Ureter (tissue), 1 donor: ENCODE measurements at places on chromosomes 7 and 10.

DNA sequence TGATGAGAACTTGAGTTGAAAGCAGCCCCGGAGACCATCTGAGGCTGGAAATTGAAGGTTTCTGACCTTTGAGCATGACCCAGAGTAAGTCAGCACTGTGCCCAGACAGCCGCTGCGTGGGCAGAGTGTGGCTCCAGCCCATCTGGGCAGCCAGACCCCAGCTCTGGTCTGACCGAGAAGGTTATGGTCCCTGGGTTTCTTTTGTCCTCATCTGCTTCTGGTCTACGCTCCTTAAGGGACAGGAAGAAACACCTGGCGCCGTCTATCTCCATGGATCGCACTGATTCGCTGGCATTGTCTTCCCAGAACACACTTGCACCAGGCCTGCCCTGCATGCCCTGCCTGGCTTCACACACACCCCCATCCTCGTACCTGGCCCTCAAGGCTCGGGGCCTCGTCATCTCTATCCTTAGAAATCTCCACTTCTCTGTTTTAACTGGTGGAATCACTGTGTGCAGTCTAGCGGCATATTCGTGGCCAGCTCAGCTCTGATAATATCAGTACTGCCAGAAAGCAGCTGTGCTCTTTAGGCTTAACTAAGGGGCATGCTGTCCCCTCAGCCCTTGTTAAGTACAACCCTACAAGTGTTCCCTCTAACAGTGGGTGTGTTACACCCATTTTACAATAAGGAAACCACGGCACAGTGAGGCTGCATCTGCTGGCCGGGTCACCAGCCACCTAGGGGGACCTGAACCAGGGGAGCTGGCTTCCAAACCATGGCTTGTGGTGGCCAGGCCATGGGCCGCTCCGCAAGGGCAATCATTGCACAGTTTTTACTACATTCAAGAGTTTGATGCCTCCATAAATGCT, 127.7 kb downstream of the ADCY1 start:
- DNase-seq, result peak; percentile 35

GRCh38 chr7:12194426-12194825, 16.7 kb upstream of the TMEM106B start:
- DNase-seq, result no peak

DNA sequence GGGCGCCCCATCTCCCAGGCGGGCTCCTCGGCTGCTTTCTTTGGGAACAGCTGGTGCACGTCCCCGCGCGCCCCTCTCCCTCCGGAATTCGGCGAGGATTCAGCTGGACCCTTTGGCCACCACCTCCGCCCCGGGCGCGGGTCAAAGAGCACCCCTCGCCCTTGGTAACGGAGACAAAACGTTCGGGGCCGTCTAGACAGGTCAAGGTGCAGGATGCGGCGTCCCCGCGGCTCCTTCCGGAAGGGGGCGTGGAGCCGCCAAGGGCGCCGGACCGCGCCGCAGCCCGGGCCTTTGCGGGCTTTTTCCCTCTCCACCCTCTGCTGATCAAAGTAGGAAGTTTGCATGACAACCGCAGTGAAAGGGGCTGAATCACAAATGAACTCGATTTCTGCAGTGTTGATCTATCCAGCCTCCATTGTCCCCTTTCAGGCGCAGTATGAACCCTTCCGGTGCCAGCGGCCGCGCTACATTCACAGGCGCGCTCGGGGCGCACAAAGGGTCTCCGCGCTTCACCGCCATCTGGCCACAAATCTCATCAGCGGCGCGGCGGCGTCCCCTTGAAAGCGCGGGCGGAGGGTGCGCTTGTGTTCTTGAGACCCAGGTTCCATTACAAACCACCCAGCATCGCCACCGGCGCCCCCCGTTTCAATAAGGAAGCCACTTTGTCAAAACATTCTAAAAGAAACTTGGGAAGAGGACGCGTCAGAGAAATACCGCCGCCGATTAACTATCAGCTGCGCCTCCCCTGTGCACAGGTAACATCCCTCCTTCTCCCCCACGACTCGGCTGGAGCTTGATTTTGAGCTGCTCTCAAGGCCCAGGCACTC, 36.4 kb downstream of the CNPY1 start:
- DNase-seq, result no peak

GRCh38 chr7:100575746-100576383, 2.2 kb upstream of the SAP25 start:
- DNase-seq, result no peak

DNA sequence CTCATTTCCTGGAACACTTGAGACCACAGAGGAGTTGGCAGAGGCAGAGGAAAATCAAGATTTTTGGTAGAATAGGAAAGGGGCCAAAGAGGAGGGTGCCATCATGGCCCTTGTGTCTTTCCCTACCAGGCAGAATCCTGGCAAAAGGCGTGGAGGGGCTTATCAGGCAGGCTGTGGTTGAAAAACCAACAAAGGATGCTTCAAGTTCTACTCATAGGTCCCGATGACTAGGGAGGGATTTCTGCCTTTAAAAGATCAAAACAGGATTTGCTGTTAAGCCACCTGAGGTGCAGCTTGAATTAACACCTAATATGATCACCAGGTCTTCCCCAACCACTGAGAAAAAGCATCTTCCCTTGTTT, 45.7 kb downstream of the BPGM start:
- no peak for DNase-seq

DNA sequence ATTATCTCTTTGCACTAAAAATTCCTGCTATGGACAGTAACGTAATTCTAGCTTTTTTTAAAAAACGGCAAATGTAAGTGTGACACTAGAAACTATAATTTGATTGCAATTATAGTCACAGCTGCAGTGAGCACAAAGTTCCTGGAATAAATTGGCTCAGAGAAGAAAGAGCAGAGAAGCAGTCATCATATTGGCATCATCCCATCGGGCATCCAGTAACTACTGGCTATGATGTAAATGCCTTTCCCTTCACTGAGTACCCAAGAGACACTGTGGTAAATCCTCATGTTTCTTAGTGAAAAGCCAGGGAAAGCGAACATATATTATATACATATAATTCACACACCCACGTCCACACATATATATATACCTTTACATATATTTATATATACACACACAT, 43.6 kb downstream of the PIP4K2A start:
- no peak for DNase-seq

GRCh38 chr10:1540144-1540543, 197.2 kb downstream of the ADARB2 start:
- DNase-seq, result no peak

DNA sequence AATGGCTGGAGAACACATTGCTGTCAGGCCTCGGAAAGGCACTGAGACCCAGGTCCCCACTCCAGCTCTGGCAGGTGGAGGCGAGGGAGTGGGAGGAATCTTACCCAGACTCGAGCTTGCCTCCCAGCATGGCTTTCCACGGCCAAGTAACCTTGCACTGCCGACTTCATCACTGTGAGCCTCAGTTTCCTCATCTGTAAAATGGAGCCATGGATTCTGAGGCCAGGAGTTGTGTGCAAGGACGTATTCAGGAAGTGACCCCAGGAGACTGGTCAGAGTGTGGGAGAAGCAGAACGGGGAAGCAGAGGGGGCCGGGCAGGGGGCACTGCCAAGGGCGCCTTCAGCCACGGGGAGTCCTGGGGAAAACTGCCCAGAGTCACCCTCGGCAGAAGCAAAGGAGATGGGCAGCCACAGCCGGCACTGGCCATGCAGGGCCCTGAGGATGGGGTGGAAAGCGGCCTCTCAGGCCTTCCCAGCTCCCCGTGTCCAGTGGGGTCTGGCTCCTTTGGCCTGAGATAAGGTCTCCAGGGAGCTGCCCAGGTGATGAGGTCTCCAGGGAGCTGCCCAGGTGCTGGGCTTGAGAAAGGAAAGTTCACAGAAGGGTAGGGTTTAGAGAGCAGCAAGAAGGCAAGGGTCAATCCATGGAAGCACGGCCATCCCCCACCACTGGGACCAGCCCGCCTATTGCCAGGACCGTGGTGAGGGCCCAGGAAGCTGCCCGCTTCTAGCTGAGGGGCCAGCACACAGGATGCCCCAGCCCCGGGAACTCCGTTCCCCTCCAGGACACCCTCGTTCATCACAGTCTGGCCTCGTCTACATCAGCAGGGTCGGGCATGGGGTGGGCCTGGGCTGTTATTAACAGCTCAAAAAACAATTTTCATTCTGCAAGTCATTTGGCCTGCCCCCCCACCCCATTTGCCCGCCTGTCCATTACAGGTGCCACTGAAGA, 34.3 kb upstream of the EN2 start:
- DNase-seq, result no peak

DNA sequence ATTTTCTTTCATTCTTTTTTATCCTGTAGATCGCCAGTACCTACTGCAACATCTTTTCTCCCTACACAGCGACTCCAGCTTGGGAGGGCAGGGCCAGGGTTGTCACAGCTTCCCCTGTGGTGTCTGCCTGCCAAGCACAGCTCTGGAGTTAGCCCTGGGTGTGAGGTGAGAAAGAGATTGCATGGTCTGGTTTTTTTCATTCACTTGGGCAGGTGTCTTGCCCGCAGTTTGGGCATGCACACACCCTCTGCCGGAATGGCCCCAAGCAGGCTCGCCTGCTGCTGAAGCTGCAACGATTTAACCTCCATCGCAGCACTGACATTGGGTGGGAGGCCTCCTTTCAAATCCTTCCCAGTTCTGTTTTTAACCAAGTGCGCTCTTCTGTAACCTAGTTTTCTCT, 132.8 kb downstream of the WNT2 start:
- DNase-seq, result no peak

DNA sequence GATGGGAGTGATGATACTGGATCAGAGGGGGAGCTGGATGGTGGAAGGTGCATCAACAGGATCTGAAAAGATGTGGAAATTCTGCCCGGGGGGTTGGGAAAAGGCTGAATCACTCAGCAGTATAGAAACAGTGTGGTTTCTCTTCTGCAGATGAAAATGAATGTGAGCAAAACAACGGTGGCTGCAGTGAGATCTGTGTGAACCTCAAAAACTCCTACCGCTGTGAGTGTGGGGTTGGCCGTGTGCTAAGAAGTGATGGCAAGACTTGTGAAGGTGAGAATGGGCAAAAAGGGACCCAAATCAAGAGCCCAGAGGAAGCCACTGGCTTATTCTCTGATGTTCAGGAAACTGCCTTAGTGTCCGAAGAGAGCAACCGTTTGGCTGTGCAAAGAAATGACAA, 12.9 kb downstream of the OIT3 start:
- DNase-seq, result no peak

- DNase-seq, result no peak
These were observed 79.1 kb downstream of the RAMP3 start for GRCh38 chr7:45236666-45237065.

- DNase-seq, result no peak
These were observed 14.9 kb upstream of the COL13A1 start for GRCh38 chr10:69786791-69787190.

GRCh38 chr7:36994456-36995112, 270.3 kb upstream of the AOAH start:
- no peak for DNase-seq

GRCh38 chr10:117348236-117348635, 27.0 kb downstream of the PDZD8 start:
- no peak for DNase-seq

- no peak for DNase-seq
These were observed 2.4 kb downstream of the MKX start for GRCh38 chr10:27743012-27743876.

DNA sequence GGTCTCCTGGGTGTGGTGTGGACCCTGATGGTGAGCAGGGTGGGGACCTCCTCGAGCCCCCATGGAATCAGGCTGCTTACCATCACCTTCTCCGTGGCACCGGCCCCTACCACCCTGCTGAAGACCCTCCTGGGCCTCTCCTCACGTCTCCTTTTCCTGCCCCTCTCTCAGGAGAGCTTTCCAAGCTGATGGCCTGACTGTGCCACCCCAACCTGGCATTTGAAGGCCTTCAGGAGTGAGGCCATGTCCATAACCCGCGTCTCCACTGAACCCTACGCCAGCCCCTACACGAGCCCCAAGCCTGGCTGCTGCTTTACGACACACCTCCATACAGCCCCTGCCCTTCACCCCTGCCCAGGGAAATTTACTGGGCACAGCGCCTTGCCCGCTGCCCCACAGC, 55.4 kb downstream of the ZRANB1 start:
- DNase-seq, result peak; percentile 37

- DNase-seq, result no peak
These were observed 427.2 kb upstream of the KLF6 start for GRCh38 chr10:4212111-4212630.

GRCh38 chr10:49761789-49762565, at the start of gene OGDHL:
TSS of gene OGDHL (minus strand) at chr10:49762323. CDS start at chr10:49758592, 3,731 bp downstream.
- DNase-seq, result peak; percentile 57

DNA sequence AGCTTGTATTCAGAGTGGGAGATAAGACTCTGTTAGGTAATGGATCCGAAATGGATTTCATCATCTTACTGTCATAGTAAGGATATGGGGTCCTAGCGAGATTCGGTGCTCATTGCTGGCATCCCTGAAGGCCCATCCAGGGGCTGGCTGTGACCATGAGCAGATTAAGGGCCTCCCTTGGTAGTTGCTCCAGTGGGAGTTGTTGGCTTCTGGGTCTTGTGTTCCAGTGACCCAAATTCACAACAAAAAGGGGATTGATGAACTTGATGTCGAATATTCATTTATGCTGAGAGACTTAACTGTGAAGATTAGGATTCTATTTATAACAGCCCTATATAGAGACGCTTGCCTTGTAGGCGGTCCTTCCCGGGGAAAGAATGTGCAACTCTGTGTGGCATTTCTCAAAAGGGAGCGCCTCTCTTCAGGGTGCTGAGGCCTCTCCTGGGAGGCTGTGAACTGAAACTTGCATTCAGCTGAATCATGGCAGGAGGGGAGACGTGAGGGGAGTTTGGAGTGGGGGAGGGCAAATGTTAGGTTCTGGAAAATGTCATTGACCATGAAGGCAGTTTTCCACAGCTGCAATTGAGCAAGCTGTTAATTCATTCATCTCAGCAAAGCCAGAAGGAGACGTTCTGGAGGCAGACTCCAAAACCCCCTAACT, 233.1 kb upstream of the FZD8 start:
- no peak for DNase-seq

- DNase-seq, result no peak
These were observed 14.2 kb downstream of the HK1 start for GRCh38 chr10:69292459-69292858.

- no peak for DNase-seq
These were observed 40.2 kb upstream of the SYPL1 start for GRCh38 chr7:106152313-106152665.

- DNase-seq, result no peak
These were observed 26.7 kb downstream of the TAS2R41 start for GRCh38 chr7:143504215-143504936.

- DNase-seq, result no peak
These were observed 130.4 kb upstream of the GHITM start for GRCh38 chr10:84008878-84009277.

GRCh38 chr7:23893942-23894891, 184.2 kb downstream of the STK31 start:
- no peak for DNase-seq

DNA sequence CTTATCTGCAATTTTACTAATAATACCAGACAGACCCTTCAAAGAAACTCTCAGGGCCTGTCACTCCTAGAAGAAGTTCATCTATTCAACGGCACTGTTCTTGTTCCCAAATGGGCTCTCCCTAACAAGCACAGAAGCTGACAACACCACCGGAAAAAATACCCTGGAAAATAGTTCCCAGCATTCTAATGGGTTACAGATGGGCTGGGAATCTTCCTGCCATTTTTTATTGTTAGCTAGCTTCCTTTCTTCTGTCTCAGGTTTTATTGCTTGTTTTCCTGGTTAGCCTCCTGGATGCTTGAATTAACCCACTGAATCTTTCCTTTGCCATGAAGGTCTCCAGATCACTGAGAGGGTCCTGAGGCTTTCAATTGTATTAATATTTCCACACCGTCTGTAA, 689.8 kb upstream of the NRP1 start:
- DNase-seq, result no peak
